Stimulated activated CD4-positive, alpha-beta T cell treated with anti-CD3 and anti-CD28 coated beads, Interleukin-12 subunit alpha, Interleukin-12 subunit beta, amount 100 ng/mL, for 4 hours (primary cell): ENCODE measurements at places on chromosomes 4 and X.

DNA sequence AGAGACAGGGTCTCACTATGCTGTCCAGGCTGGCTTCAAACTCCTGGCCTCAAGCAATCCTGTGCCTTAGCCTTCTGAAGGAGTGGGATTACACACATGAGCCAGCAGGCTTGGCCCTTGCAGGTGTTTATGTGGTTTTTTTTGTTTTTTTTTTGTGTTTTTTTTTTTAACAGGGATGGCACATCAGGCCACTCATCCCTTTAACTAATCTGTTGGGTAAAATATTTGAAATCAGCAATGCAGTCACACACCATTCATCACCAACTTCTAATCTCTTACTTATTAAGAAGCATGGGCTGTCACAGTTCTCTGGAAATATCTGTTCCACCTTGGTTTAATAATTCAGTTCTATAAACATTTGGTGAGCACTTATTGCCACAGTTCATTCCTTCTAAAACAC, 12.3 kb downstream of the CCDC160 start:
- no peak for DNase-seq

DNA sequence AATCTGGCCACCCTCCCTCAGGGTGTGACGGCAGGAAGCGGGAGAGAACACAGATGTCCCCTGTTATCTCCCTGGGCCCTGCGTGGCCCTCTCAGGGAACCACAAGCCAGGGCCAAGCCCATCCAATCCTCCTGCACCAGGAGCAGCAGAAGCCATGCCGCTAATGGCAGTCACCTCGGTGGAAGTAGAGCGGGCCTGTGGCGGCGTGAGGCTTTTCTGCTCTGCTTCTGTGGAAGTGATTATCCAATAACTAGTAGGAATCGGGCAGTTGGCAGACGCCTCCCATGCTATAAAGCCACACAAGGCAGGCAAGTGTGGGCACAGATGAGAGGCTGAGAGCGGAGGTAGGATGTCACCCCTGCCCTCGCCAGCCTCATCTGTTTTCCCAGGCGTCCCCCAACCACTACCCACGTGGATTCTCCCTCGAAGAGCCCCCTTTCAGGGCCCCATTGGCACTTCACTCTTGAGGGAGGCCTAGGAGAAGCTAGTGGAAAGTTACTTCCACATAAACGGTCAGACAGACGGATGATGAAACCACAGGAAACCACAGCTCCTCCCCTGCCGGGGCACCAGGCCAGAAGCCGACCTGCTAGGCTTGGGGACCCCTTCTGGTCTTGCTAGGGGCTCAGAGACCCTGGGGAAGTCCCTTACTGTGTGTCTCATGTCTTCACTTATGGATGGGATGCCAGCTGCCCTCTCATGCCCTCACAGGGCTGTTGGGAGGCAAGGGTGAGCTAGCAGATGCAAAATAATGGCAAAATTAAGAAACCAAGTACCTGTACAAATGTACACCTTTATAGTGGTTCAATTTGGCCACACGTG, 18.8 kb upstream of the TMSB4X start:
- no peak for DNase-seq

DNA sequence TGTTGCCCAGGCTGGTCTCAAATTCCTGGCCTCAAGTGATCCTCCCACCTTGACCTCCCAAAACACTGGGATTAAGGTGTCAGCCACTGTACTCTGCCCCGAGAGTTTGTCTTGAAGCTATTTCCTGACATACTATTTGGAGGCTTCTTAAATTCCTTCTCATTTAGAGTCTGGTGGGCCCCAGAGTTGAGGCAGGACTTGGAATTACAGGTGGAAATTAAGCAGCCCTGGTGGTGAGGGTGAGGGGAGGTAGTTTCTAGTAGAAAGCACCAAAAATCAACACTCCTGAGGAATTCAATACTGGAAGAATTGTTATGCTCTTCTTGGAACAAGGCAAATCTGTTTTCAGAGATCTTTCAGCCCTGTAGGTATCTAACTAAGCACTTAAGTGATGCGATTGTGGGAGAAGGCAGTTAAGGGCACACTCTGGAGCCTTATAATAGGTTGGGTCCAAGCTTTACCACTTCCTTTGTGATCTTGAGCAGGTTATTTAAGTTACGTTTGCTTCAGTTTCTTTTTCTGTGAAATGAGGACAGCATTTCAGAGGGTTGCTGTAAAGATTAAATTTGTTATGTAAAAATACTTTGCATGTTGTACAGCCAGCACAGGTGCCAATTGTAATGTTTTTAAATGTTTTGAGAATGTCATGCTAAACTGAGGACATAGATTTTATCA, 200.7 kb downstream of the SOWAHB start:
- no peak for DNase-seq

DNA sequence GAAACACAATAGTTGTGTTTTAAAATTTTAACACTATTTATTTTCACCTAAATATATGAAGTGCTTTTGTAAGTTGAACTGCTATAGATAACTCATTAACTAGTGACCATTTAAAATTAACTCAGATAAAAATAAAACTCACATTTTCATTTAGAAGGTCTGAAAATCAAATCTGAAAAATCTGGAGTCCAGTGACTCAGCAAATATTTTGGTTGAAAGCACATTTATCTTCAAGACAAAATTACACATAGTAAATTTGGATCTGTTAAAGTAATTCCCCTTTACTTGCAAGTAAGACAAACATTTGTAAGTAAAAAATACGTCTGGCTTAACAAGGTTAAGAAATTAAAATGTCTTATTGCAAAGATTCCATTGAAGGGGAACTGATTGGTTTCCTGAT, 589.1 kb downstream of the TRIML1 start:
- DNase-seq, result no peak

DNA sequence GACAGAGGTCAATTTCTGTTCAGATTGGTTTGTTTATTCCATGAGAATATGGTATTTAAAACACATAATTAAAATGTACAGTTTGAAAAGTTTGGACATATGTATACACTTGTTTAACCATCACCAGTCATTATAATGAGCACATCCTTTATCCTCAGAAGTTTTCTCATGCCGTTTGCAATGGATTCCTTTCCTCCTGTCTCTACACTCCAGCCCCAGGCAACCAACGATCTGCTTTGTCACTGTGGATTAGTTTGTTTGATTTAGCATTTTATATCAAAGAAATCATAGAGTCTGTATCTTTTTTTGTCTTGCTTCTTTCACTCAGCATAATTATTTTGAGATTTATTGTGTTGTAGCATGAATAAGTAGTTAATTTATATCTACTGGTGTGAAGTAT, 243.0 kb upstream of the TRAM1L1 start:
- DNase-seq, result no peak

- no peak for DNase-seq
These were observed 106.7 kb downstream of the GPM6A start for GRCh38 chr4:175705407-175705806.

DNA sequence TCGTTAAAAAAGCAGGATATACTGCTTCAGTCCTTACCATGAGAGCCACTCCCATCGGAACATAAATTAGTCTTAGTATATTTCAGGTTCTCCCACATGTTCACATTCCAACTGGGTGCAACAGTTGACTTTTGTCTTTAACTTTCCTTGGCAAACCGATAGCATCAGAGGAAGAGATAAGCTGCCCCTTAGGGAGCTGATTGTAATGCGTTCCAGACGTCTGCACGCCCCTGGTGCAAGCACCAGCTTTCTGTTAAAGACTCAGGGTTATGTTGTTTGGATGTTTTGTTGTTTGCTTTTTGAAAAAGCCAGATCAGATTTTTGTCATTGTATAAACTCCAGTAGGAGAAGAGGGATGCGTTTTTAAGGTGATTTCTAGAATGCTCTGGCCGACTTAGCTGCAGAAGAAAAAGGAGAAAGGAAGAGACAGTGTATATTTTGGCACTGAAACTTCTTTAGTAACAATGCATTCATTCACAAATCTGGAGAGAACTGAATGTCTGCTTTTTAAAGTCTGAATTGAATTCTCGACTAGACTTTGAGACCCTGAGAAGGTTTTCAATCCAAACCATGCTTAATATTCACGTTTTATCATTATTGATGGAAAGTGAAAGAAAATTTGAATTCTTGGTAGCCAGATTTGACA, 160.9 kb downstream of the CBR4 start:
- DNase-seq, result no peak

- DNase-seq, result no peak
These were observed 142.9 kb downstream of the NR3C2 start for GRCh38 chr4:148299337-148299736.

GRCh38 chr4:153148791-153149190, 55.5 kb upstream of the TRIM2 start:
- DNase-seq, result no peak

- no peak for DNase-seq
These were observed 149.1 kb downstream of the FBXO8 start for GRCh38 chr4:174134361-174134760.

GRCh38 chr4:169618286-169618685, 2.1 kb upstream of the CLCN3 start:
- no peak for DNase-seq

- no peak for DNase-seq
These were observed 37.4 kb upstream of the ARHGAP6 start for GRCh38 chrX:11702965-11703631.

DNA sequence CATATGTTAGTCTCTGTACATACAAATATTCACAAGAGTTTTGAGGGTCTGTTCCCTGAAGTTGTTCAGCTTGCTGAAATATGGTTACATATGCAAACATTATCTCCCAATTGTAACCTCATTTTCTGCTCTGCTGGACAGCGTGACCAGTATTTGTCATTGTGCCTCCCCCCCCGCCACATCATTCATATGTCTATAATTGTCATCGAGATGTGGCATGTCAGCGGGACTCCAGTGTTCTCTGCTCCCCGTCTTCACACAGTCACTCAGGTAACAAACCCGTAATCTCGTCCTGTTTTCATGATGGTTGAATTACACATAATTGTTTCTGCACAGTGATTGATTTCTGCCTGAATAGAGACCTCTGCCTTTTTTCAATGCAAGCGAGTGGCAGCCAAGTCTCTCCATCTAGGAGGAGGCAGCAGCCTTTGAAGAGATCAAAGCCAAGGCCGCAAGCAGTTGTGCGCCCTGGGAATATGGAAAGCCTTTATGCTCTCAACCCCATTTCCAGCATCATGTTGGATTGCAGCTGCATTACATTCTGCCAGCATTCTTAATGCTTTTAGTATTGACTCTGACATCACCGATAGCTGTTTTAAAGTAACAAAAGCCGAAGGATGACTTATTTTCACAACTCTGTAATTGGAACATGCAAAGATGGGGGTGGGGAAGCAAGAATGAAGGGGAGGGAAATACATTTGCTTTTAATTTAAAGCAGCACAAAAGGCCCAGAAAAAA, 27.4 kb downstream of the LEF1 start:
- no peak for DNase-seq

- no peak for DNase-seq
These were observed 383.3 kb downstream of the GRXCR1 start for GRCh38 chr4:43275779-43276178.

DNA sequence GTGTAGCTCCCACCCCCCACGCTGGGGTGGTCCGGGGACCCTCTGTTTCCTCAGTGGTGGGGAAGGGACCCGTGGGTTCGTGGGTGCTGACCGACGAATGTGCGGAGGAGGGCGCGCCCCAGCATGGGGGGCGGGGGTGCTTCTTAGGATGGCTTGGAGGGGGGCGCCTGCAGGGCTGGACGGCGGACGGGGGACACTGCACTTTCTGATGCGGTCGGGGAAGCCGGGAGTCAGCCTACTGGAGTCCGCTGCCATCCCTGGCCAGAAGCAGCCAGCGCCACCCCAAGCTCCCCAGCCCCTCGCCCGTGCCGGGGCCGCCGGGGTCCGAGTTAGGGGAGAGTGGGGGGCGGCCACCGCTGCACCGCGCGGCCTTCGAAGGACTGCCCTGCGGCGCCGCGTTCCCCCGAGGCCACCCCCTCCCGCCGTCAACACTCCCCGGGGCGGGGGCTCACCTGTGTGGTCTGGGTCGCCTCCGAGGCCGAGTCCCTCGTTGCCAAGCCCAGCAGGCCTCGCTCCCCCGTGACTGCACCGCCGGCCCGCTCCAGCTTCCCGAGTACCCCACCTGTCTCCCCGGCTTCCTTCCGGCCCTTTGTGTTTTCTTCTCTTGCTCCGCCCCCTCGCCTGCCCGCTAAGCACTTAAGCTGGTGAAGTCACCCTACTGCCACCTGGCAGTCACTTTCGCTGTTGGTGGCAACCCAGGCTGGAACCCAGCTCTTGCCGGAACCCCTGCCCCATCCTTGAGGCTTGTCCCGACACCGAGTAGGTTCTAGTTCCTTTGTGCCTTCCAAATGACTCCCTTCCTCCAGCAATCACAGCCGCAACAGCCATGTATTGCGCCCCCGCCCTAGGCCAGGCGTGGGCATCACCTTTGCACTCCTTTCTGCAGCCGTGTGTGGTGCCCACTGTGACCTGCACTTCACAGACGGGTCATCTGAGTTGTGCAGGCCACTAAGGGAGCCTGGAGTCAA, at the start of gene OCIAD2:
Gene OCIAD2, minus strand, starts transcription at position 569 of the 968 bp plus-strand sequence. CDS start 2,225 bp downstream, outside the sequence.
- DNase-seq, result peak; percentile 71

- no peak for DNase-seq
These were observed 1.0 kb upstream of the PPP2R2C start for GRCh38 chr4:6473264-6474052.

GRCh38 chr4:88524171-88524570, 595 bp upstream of the PYURF start:
- no peak for DNase-seq
